ENCODE measurements at places on chromosomes 2 and 18. TPM values are rescaled to one million over a fixed set of nuclear protein-coding genes. Genes with fewer than 3 reads are reported as not detected.

- DNase-seq: no peak
These were observed 46.8 kb downstream of the LIPG start for GRCh38 chr18:49608366-49609255.

DNA sequence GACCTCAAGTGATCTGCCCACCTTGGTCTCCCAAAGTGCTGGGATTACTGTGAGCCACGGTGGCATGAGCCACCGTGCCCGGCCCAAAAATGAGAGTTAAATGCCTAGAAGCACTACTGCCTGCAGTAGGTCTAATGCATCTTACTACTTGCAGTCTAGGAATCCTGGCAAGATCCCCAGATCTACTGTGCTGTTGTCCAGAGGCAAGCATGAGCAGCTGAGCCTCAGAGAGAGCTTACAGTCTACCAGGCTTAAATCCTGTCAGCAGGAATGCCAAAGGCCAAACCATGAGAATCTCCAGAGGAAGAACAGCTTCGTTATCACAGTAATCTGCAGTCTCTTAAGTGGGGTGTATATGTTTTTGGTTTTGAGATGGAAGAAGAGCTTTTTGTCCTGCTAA lies 54.4 kb downstream of the XRCC5 start:
- no peak for DNase-seq

DNA sequence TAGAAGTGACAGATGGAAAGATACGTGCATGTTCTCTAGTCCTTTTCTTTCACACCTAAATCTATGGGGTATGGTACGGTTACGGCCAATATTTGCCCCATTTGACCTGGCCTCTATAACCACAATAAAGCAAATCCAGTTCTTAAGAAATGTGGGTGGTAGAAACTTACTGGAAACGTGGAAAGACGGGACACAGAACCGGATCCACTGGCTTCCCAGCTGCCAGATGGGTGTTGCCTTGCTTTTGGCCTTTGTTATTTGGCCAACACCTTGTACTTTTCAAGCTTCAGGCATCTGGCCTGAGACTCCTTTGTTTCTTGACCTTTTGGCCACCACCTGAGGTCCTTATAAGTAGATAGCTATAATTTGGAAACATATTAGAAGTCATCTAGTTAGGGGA lies 635.9 kb downstream of the SLC4A3 start:
- no peak for DNase-seq

- DNase-seq: no peak
These were observed 20.1 kb downstream of the BCL11A start for GRCh38 chr2:60533101-60534051.

- no peak for DNase-seq
These were observed 659.1 kb downstream of the TDRD15 start for GRCh38 chr2:21782866-21783265.

DNA sequence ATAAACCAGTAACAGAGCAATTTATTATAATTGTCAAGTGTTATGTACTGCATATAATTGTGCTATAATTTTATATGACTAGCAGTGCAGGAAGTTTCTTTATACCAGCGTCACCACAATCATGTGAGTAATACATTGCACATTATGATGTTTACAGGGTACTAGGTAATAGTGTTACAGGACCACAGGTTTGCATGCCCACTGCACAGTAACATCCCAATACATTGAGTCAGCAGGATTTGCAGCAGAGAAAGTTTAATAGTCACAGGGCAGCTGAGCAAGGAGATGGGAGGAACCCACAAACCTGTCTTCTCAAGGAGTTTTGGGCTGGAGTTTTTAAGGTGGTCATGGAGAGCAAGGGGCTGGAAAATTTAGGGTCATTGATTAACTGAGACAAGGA lies 1042.9 kb upstream of the ACVR2A start:
- DNase-seq: no peak

- no peak for DNase-seq
These were observed 78.6 kb downstream of the SCG2 start for GRCh38 chr2:223523551-223524001.

DNA sequence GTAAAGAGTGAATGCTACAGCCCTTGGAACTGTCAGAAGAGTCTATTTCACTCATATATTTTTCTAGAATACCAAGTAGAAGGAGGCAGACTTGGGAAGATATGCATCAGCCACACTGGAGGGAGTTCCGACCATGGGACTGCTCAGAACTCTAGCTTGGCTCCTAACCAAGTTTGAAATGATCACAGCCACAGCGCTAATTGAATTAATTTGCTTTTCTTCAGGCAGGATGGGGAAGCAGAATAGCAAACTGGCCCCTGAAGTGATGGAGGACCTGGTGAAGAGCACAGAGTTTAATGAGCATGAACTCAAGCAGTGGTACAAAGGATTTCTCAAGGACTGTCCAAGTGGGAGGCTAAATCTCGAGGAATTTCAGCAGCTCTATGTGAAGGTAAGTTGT lies 51.4 kb downstream of the VSNL1 start:
- no peak for DNase-seq

- no peak for DNase-seq
These were observed 325.1 kb downstream of the RNF144A start for GRCh38 chr2:7242189-7242867.

GRCh38 chr2:8229546-8229986 lies 452.3 kb upstream of the ID2 start:
- no peak for DNase-seq

GRCh38 chr2:25453199-25453905 lies 111.6 kb upstream of the DNMT3A start:
- no peak for DNase-seq

- no peak for DNase-seq
These were observed 25.1 kb downstream of the CDK15 start for GRCh38 chr2:201831469-201831868.

DNA sequence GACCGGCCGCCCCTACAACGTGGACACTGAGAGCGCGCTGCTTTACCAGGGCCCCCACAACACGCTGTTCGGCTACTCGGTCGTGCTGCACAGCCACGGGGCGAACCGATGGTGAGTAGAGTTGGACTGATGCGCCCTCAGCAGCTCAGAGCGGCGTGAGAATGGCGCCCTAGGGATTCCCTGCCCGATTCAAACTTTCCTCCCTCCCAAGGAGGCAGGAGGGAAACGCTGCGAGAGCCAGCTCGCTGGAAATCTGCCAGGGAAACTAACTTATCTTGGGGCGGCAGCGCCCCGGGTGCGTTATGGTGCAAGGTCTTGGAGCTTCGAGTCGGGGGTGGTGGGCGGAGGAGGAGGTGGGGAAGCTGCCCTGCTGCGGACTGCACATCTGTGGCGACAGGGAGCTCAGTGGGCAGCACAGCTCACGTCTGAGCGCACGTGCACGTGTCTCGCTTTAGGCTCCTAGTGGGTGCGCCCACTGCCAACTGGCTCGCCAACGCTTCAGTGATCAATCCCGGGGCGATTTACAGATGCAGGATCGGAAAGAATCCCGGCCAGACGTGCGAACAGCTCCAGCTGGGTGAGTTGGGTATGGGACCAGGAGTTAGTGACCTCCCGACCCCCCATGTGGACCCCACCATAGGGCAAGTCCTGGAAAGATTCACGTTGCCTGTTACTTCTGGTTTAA lies 697 bp downstream of the ITGA4 start:
- peak; percentile 12 for DNase-seq

- peak; percentile 51 for DNase-seq
These were observed 268.4 kb upstream of the CDH19 start for GRCh38 chr18:66872277-66872676.

NYAP2 gene
- total RNA-seq: not detected

LYPD6B gene
- total RNA-seq: not detected

GALNT14 gene
- total RNA-seq: 0.40 TPM

APCDD1 gene
- total RNA-seq: 0.95 TPM

TPO gene
- total RNA-seq: not detected

DSG1 gene
- not detected for total RNA-seq
